Epithelial cell of proximal tubule (primary cell): ENCODE measurements at places on chromosomes 12 and 14. TPM values are rescaled to one million over a fixed set of nuclear protein-coding genes. Genes with fewer than 3 reads are reported as not detected.

The CCDC60 gene
- total RNA-seq: not detected in 2 replicates

DNA sequence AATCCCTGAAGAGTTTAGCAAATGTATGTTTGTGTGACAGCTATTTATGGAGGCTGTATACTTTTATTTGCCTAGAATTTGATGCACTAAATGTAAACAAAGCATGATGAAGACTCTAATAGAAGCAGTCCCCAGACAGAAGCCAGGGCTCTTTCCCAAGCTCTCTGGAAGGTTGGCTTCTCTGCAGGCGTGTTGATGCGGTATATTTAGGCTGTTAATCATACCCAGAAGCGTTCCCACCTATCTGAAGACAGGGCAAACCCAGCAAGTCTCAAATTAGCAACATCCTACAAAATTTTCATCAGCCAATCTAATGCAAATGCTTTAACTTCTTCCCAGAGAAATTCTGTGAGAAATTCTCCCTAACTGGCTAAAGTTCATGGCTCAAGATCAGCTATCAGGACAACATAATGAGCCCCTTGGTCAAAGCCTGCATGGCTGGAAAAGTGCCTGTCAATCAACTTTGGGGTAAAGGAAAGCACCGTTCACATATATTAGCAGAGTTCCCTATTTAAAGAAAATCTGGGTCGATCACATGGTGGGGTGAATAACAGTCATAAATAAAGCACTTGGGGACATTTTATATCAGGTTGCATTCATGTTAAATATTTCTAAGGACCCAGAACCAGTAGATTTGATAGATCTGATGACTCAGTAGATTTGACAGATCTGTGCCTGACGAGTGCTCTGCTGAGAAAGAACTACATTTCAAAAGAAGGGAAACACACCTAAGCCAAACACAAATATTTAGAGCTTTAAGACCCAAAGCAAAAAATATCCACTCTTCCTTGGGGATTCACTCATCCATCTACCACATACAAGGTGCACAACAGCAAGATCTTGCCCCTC, 46.6 kb downstream of the KSR2 start:
- DNase-seq: no peak

The KRT77 gene
- not detected in 2 replicates for total RNA-seq

The KRT79 gene
- 0.07 TPM in 1 of 2 replicates, not detected in the other for total RNA-seq

GRCh38 chr12:19849208-19849607, 409.9 kb downstream of the AEBP2 start:
- no peak for DNase-seq

The FGF6 gene
- not detected in 2 replicates for total RNA-seq

The PROX2 gene
- total RNA-seq: not detected in 2 replicates

The SERPINA3 gene
- 2.7 and 4.7 TPM in 2 replicates for total RNA-seq

- DNase-seq: no peak
These were observed 128.0 kb downstream of the CCDC91 start for GRCh38 chr12:28318273-28318672.

GRCh38 chr14:66815687-66816086, 307.7 kb downstream of the GPHN start:
- no peak for DNase-seq

DNA sequence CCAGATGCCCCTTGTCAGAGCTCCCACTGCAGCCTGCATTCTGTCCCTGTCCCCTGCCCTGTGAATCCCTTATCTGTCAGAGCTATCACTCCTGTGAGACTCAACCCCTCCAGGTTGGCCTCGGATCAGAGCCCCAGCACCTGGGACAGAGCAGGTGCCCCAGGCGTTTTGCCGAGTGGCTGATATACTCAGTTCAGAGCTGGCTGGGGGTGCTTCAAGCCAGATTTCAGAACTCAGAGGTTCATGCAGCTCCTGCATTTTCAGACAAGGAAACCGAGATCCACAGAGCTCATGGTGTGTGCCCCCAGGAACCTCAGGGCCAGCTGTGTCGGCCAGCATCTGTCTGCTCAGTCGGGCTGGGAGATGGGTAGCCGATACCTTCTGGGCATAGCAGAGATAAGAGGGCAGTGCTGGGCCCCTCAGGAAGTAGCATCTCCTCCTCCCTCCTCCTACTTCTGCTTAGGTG, 228.0 kb upstream of the RTL1 start:
- DNase-seq: no peak

The LRP1 gene
- total RNA-seq: 0.72 and 8.9 TPM in 2 replicates

DNA sequence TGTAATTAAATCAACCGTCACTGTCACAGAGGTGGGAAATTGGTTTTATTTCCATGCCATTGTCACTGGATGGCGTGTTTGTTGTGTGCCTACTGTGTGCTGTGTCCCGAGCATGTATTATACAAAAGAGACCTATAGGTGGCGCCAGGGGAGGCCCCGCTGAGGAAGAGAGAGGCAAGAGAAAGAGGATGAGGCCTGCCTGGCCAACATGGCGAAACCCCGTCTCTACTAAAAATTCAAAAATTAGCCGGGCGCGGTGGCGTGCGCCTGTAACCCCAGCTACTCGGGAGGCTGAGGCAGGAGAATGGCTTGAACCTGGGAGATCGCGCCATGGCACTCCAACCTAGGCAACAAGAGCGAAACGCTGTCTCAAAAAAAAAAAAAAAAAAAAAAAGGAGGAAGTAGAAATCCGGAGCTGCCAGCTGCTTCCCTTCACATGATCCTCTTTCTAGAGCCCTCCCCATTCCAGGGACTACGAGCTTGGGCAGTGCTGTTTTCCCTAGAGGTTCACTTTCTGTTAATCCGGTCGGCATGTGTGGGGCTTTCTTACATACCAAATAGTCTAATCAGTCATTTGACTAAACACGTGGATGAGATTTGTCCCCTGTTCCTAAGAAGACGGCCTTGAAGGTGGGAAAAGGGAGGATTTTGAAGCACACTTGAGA, 6.4 kb upstream of the CCDC175 start:
- DNase-seq: no peak

GRCh38 chr12:78183824-78184223, 353.1 kb downstream of the NAV3 start:
- no peak for DNase-seq

- DNase-seq: no peak
These were observed 2.1 kb upstream of the DLST start for GRCh38 chr14:74879427-74880182.

The TAS2R7 gene
- total RNA-seq: not detected in 2 replicates

DNA sequence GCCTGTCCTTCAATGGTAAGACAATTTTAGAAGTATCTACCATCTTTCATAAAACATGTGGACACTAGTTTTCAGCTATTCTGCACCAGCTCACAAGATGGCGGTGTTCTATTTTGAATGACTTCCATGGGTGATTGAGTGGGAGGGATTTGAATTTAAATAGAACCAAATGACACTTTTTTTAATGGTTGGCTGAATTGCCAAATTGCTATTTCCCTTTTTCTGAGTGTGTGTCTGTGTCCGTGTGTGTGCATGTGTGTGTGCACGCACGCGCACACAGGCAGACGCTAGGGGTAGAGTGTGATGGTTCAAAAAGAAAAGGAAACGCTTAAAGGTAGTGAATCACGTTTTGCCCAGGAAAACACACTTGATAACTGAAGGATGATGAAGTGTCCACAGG, 362.6 kb downstream of the DAD1 start:
- DNase-seq: no peak

DNA sequence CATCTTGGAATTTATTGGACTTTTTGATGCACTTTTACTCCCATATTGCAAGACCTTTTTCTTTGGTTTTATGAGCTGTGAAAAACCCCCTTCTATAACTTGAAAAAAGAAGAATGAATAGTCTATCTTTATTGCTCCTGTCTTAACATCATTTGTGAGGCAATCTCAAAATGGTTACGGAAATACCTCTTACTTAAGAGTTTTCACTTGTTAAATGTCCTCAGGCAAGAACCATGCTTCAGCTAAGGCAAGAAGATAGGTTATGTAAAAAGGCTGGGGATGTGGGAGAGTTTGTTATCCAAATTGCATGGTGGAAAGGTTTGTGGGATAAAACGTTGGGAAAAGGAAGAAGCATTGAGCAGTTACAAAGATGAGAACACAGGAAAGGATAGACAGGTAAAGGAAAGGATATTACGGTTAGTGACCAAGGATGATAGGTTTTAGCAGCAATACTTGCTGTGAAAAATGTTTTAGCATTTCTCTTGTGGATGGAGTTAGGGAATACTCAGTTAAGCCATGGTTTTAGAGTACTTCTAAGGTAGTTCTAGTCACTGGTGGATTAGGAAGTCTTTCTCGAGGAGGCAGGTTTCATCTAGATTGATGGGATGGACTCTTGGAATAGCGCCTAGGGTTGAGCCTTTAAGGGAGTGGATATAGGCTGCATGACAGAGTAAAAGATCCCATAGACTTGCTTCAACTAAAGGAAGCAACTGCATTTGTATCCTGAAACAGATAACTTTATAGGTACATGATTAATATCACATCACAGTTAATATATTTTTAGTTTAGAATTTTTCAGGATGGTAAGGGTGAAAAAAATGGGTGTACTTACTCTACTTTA, 30.3 kb downstream of the MDM2 start:
- no peak for DNase-seq

DNA sequence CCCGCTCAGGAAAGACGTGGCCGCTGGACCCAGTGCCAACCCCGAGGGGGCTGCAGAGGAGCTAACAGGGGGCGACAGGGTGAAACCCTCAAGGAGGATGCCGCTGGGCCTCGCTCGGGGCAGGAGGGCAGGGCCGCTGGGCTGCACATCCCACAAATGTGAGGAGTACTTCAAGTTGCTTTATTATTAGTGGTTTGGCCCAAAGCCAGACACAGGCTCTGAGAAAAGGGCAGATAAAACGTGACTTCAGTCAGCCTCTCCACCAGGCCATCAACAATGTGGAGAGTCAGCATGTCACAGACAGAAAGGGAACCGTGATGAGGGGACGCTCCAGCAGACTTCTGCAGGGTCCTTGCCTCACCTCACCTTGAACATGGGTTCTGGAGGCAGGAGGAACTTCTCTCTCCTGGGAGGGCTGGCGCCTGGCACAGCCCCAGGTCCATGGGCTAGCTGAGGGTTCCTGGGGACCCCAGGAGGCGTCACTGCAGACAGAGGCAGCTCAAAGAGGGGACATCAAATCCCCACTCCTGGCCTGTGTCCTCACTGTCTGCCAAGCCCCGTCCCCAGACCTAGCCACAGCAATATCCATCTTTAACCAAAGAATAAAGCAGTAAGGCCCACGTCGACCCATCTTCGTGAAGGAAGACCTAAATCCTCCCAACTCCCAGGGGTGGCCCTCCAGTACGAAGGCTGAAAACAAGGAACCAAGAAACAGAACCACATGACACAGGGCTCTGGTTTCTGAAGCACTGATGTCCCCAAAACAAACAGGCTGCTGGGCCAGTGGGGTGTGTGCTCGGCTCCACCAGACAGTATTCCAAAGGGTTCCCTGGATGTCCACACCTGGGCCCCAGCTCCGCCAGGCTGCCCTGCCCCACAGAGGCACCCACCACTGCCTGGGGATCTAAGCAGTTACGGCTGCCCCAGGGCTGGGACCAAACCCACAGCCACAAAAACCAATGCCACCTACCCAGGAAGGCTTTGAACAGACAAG, 35.1 kb downstream of the CCDC85C start:
- DNase-seq: no peak

DNA sequence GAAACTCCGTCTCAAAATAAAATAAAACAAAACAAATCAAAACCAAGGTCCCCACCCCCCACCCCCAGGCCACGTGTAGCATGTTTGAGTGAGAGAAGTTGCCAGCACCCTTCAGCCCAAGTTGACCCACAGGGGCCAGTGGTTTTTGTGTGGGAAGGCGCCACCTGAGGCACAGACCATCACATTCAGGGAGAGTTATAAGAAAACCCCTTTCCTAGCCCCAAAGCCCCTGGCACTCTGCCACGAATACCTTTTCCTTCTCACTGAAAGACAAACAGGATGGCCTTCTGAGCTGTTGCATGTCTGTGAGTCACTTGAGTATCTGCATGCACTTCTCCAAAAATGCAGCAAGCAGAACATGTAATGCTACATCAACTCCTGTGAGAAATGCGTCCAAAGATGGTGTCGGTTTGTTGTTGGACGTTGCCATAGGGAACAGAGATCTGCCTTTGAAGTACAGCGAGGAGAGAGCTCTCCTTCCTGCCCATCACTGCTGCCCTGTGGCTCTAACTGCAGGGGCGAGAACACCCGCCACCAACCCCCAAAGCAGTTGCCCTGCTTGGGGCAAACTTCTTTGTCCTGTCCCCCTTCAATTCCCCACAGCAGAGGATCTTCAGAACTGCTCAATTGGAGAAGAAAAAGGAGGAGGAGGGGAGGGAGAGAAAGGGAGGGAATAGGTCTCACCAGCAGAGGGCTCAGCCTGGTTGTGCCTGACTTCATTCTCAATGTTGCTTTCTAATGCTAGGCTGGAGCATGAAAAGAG, 2.7 kb upstream of the TRAF3 start:
- peak; percentile 59 for DNase-seq

The PLA2G1B gene
- total RNA-seq: not detected in 2 replicates

The DDX23 gene
- 84.0 and 90.8 TPM in 2 replicates for total RNA-seq

GRCh38 chr14:32933629-32934072, 5.0 kb upstream of the NPAS3 start:
- DNase-seq: no peak

- no peak for DNase-seq
These were observed 44.5 kb downstream of the TMPRSS12 start for GRCh38 chr12:50887191-50887590.

- no peak for DNase-seq
These were observed 67.8 kb upstream of the GRIP1 start for GRCh38 chr12:66746489-66747201.

GRCh38 chr14:49769581-49770211, 1.7 kb downstream of the KLHDC2 start:
- no peak for DNase-seq

GRCh38 chr12:92065639-92066038, 80.0 kb downstream of the BTG1 start:
- no peak for DNase-seq

The C12orf50 gene
- not detected in 2 replicates for total RNA-seq

GRCh38 chr12:81128930-81129554, 51.2 kb downstream of the ACSS3 start:
- DNase-seq: no peak

The LHX5 gene
- total RNA-seq: 0.06 TPM in 1 of 2 replicates, not detected in the other

DNA sequence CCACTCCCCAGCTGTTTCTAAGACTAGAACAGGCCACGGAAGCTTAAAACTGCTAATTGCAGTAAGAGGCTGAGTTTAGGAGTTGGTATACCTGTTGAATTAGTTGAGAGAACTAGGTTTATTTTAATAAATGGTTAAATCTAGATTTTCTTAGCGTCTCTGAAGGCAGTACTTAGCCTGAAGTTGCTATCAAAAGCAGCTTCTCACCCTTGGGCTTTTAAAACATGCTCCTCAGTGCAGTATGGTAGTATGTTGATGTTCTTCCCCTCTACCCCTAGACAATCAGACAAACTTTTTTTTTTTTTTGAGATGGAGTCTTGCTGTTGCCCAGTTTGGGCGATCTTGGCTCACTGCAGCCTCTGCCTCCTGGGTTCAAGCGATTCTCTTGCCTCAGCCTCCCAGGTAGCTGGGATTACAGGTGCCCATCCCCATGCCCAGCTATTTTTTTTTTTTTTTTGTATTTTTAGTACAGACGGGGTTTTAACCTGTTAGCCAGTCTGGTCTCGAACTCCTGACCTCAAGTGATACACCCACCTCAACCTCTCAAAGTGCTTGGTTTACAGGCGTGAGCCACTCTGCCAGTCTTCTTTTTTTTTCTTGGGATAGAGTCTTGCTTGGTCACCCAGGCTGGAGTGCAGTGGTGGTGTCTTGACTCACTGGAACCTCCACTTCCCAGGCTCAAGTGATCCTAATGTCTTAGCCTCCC, 6.8 kb downstream of the SRSF5 start:
- DNase-seq: no peak
